ENCODE measurements at places on chromosomes 5 and 9. TPM values are rescaled to one million over a fixed set of nuclear protein-coding genes. Genes with fewer than 3 reads are reported as not detected.

LHX2 gene
- not detected for total RNA-seq

NPR3 gene
- not detected for total RNA-seq

CNTNAP3 gene
- total RNA-seq, result not detected

DRD1 gene
- total RNA-seq, result not detected

GRCh38 chr5:156020647-156021046 lies 306.3 kb upstream of the SGCD start:
- no peak for DNase-seq

DNA sequence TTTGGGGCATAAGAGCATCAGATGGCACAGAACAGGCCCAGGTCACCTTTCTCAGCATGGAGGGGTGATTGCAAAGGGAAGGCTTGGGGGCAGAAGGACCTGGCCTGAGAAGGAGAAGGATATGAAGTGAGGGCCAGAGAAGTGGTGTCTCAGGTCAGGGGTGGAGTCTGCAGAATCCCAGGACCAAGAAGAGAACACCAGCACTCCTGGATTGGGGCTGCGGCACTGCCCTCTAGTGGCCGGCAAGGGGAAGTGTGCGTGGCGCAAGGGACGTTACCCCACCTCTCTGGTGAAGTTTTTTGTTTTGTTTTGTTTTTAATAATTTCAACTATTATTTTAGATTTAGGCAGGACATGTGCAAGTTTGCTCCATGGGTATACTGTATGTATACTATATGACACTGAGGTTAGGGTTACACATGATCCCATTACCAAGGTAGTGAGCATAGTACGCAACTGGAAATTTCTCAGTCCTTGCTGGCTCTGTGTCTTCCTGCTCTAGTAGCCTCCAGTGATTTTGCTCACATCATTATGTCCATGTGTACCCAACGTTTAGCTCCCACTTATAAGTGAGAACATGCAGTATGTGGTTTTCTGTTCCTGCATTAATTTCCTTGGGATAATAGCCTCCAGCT lies 1548.6 kb downstream of the EFNA5 start:
- peak; percentile 60 for DNase-seq

DNA sequence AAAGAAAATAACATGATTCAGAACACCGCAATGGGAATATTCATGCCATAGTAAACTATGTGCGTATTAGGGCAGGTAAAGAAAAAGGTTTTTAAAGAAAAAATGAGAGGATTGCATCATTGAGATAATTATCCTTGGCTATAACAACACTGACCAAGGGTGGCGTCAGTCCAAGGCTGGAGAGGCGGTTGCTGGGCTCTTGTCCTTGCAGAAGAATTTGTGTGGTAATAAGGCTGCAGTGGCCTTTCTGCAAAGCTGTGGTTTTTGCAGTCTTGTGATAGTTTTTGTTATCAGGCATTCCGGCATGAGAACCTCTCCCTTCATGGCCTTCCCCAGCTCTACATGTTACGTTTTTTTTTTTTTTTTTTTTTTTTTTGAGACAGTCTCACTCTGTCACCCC lies 14.0 kb downstream of the BOD1 start:
- no peak for DNase-seq

DNA sequence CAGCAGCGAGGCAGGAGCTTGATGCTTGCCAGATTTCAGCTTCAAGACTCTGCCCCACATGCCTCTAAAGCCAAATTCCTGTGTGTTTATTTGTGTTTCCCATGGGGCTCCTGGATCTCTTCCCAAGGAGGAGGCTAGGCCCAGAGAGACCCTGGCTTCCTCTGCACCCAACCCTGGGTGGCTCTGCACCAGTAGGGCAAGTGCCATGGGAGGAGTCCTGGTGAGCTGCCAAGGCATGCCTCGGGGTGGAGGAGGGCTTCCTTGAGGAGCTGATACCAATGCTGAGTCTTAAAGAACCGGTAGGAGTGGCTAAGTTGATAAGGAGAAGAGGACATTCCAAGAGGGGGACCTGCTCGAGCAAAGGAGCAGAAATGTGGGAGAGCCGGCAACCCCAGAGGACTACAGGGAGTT lies 6.8 kb upstream of the TIFAB start:
- DNase-seq, result no peak

DNA sequence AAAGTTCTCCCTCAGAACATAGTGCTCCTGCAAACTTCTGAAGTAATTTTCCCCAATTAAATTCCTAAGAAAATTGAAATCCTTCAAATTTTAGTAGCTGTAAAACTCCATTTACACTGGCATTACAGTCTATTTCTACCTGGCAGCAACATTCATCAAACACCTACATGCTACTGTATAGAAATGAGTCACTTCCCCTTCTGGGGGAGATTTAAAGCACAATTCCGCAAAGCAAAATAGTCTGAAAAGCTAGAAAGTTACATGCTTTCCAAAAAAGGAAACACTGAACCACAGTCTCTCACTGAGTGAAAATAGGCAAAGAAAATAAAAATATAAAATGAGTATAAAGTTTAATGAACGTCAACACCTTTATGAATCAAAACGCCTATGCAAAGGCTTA lies 43.3 kb downstream of the MCTP1 start:
- no peak for DNase-seq
